ENCODE measurements at places on chromosomes 1 and 21.

GRCh38 chr1:30718636-30719405, 4.6 kb downstream of the MATN1 start:
- no peak for DNase-seq

DNA sequence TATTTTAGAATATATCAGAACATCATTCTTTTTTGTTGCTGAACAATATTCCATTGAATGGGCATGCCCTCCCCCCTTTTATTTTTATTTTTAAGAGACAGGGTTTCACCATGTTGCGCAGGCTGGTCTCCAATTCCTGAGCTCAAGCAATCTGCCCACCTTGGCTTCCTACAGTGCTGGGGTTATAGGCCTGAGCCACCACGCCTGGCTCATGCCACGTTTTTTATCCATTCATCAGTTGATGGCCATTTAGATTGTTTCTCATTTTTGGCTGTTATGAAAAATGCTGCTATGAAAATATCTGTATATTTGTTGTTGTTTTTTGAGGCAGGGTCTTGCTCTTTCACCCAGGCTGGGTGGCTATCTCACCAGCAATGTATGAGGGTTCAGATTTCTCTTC, 19.8 kb downstream of the SPEN start:
- DNase-seq = no peak

DNA sequence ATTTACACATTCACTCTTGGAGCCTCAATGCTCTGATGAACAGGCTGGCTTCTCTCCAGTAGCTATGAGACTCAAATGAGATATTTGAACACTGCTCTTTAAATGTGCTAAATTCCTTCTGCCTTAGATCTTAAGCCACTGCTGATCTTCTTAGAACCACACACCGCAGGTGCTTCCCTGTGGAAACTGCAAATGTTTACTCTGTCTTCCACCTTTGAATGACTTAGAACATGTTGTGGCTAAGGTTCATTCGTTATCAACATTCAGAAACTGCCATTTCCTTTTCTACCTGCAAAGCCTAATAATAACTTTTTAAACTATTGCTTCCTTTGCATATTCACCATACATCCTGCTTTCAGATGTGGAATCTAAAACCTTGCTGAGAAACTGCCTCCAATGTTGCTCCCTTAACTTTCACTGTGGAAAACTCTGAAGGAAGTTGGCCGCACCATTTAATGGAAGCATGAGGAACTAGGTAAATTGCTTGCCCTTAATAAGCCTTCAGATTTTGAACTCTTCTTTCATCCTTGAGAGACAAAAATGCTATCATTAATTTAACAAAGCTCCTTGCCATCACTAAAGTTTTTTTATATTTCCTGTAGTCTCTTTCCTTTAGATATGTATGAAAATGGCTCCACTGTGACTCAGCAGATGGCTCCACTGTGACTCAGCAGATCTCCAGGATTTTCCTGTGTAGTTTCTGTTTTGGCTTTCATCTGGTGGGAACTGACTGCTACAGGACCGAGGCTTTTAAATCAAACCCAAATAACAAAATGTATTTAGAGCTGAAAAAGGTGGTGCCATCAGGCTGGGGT, 143.8 kb downstream of the TNFSF18 start:
- DNase-seq = peak; percentile 10

GRCh38 chr1:115473986-115474565, 136.0 kb upstream of the NGF start:
- no peak for DNase-seq

- DNase-seq = no peak
These were observed 610.8 kb downstream of the LMO4 start for GRCh38 chr1:87939444-87939843.

DNA sequence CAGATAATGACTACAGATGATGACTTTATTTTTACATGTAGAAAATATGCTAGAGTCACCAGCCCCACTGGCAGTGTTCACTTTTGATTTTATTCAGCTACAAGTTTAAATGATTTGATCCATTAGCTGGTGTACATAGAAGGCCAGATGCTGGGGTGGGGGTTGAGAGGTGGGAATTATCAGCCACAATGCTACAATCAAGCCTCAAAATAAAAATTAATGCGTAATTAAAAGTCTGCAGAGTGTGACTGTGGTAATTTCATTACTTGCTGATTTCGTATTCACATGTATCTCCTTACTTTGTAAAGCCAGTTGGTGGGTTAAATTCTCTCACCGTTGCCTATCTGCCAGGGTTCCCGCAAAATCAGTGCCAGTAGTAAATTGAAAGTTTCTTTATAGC, 109.3 kb downstream of the GALNT2 start:
- DNase-seq = no peak

- DNase-seq = no peak
These were observed 1.5 kb downstream of the SLC66A1 start for GRCh38 chr1:19313636-19313959.

DNA sequence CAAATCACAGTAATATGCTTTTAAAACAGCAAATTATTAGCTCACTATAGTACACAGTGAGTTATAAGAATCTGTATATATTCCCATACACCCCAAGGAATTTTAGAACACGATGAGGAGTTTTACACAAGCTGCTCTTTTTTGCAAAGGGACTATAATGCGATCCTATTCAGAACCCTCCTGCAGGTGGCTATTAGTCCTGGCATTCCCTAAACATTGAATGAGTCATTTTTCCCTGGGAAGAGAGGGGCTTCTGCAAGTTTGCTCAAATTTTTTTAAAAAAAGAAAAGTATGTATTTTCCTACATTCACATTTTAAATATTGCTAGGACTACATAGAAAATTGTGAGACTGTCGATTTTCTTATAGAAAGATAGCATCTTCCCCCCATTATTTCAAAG, 106.3 kb downstream of the COL11A1 start:
- no peak for DNase-seq
